Glomerular endothelial cell (primary cell): ENCODE measurements at places on chromosomes 1 and 21.

DNA sequence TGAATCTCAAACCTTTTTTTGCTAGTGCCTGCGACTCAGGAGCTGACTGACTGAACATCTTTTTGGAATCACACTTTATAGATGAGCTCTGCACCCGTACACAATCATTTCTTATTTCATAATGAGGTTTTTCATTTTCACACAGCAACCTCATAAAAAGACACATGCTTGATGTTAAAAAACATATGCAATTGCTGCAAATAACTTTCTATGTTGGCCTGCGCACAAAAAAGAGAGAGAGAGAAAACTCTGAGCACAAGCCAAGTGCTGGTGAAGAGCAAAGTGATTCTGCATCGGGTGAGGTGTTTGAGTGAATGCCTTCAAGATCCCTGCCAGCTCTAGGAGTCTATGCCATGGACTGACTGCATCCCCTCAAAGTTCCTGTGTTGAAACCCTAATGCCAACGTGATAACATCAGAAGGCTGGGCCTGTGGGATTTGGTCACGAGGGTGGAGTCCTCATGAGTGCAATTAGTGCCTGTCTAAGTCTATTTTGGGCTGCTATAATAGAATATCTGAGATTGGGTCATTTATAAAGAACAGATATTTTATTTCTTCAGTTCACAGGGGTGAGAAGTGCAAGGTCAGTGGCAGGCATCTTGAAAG, 36.6 kb downstream of the C1orf87 start:
- no peak for DNase-seq

DNA sequence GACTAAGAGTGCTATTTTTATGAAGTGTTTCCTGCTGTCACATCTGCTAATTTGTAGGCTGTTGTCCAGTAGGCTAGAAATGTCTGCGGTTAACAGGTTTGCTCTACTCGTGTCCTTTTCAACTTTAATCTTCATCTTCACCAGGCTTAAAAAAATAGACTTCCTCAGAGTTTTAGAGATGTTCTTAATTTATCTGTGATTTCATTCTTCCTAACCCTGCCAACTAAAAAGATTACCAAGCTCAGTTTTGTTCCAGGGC, 66.8 kb downstream of the SASS6 start:
- DNase-seq: no peak

DNA sequence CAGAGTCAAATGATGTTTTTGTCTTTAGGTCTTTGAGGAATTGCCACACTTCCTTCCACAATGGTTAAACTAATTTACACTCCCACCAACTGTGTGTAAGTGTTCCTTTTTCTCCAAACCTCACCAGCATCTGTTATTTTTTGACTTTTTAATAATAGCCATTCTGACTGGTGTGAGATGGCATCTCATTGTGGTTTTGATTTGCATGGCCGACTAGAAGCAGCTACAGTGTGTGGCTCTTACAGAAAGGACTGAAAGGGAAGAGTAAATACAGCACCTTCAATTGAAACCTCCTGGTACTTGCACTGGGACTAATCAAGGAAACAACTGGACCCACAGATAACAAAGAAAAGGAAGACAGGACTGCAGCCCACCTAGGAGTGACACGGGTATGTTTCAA, 668.0 kb upstream of the RGS18 start:
- DNase-seq: no peak

DNA sequence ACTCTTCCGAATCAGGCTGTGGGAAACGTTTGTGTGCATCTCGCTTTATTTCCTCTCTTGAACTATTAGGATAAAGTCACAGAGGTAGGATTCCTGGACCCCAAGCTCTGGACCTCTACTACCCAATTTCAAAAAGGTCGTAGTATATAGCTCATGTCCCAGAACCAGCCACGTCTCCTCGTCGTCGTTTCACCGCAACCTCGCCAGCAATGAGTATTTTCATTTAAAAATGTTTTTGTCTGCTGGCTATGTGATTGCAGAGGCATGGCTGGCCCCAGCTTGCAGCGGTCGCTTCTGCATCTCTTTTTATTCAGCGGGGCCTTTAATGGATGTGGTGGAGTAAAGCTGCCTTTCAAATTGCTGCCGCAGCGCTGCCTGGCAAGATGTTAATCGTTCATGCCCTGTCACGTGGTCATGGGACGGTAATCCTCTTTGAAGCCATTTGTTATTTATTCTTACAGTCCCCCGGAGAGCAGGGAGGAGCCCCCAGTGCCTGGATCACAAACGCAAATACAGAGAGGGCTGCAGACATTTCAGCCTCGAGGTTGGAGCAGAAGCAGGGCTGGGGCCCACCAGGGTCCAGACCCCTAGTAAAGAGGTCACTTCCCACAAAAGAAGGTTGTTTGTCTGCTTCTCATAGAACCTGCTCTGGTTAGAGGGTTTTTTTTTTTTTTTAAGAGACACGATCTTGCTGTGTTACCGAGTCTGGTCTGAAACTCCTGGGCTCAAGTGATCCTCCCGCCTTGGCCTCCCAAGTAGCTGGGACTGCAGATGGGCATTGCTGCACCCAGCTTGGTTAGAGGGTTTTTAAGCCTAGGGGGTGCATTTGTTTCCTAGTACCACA, 11.6 kb upstream of the NPHP4 start:
- no peak for DNase-seq

DNA sequence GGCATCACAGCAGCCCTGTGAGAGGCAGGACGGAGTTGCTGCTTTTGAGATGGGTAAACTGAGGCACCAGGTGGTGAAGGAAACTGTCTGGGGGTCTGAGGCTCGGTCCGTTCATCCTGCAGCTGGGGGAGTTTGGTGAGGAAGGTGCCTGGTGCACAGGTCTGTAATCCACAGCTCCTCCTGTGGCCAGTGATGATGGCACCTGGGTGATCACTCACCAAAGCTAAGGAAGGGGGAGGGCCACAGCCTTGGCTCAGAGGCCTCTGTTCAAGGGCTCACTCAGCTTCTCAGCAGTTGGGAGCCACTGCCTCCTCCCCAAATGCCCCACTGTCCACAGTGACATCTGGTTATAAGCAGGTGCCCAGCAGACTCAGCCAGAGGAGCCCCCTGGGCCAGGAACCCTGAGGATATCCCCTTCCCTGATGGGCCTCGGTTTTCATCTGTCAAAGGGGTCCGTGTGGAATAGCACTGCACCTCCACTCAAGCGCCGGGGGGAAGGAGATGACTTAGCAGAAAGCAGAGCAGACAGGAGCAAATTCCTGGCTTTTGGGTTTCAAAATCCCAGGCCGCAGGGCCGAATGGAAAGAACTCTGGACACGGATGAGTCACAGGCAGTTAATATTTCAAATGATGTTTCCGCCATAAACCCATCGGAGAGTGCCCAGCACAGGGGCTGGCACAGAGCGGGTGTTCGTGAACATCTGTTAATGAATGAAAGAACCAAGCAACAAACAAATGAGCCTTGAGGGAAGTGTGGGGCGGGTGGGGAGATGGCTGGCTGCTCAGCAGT, 82.8 kb downstream of the DMRTB1 start:
- DNase-seq: no peak

GRCh38 chr1:174818014-174818616, 181.6 kb upstream of the CACYBP start:
- DNase-seq: no peak

GRCh38 chr1:43329995-43330751, 7.4 kb upstream of the MPL start:
- DNase-seq: no peak

DNA sequence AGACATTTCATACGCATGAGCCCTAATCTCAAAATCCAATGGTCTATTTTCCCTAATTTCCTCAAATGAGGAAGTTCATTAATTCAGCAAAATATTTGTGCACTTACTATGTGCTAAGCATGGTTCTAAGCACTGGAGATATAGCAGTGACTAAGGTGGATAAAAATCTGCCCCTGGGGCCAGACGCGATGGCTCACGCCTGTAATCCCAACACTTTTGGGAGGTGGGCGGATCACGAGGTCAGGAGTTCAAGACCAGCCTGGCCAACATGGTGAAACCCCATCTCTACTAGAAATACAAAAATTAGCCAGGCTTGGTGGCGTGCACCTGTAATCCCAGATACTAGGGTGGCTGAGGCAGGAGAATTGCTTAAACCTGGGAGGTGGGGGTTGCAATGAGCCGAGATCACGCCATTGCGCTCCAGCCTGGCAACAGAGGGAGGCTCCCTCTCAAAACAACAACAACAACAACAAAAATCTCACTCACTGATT, 4.3 kb upstream of the MIIP start:
- DNase-seq: no peak

- no peak for DNase-seq
Observed at GRCh38 chr1:32094746-32095521, 12.9 kb upstream of the KPNA6 start.

- no peak for DNase-seq
Observed at GRCh38 chr1:148355976-148356375, 127.1 kb downstream of the PPIAL4G start.

DNA sequence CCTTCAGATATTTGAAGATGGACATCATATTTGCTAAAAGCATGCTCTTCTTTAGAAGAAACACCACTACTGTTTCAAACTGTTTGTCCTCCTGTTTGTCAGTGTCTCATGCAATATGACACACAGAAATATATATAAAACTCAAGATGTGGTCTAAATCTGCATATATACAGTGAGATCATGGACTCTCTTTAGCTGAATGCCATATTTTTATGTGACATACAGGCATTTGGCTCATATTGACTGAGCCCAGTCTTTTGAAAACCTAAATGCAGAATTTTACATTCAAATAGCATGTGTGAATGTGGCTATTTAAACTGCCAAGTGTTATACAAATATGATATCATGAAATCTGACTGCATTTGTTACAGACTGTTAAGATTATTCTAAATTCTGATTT, 18.4 kb downstream of the GDAP2 start:
- DNase-seq: no peak

DNA sequence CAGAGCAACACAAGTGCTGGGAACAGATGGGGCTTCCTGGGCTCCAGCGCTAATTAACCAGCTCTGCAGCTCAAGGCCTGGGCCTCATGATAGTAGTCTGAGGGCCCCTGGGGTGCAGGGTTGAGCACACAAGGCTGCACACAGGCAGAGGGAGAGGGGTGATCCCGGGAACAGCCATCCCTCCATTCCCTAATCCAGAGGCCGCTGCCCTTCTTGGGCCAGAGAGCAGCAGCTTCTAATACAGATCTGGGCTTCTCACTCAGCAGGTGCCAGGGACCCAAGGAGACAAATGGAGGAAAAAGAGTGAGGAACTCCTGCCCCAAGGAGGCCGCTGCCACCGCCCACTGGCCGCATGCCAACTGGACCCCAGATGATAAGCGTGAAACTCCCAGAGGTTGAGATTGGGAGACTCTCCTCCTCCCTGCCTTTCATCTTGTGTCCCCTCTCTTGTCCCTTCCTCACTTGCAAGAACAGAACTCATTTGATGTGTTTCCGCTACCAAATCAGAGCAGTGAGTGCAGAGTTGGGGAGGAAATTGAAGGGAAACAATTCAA, 58.0 kb upstream of the IFNAR2 start:
- no peak for DNase-seq

DNA sequence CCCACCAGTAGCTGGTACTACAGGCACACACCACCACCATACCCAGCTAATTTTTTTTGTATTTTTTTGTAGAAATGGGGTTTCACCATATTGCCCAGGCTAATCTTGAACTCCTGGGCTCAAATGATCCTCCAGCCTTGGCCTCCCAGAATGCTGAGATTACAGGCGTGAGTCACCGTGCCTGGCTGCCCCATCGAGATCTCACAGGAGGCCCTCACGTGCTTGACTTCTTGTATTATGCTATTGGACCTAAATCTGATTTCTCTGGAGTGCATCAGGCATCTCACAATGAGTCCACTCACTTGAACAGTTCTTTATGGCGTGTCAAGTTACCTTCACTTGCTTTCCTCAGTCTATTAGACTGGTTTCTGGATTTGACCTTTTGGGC, 9.3 kb upstream of the RSRP1 start:
- DNase-seq: no peak

DNA sequence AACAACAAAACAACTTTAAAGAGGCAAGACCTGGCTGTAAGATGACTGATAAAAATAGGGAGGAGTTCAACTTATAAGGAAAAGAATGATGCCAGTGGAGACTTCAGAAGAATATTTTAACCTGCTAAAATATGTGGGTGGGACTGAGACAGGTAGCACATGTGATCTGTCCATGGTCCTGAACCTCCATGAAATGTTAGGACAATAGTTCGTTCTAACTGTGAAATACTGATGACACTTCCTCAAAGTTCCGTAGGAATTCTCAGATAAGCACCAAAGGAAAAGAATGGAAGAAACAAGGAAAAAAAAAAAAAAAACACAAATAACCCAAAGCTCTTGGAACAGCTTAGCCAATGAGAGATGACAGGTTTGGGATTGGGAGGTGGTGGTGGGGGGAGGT, 44.7 kb downstream of the CDC42BPA start:
- no peak for DNase-seq

GRCh38 chr21:30408782-30409494, 13.1 kb downstream of the KRTAP13-1 start:
- no peak for DNase-seq

DNA sequence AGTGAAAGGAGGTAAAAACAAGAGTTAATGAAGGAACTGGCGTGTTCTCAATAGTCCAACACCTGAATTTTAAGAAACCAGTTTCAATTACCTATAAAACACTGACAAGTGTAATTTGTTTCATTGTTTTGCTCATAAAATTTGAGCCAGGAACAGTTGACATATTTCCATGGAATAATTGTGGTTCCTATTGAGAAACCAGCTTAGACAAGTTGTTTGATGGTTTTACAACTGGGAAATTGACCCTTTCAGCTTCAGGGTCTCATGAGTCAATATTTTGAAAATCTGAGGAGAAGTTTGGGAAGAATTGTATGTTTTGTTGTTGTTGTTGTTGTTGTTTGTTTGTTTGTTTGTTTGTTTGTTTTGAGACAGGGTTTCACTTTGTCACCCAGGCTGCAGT, 69.1 kb upstream of the GADD45A start:
- no peak for DNase-seq

GRCh38 chr1:157137408-157138219, 581 bp downstream of the ETV3 start:
- DNase-seq: no peak

- no peak for DNase-seq
Observed at GRCh38 chr1:208347191-208347590, 103.0 kb upstream of the PLXNA2 start.

- DNase-seq: no peak
Observed at GRCh38 chr1:186819563-186819962, 9.2 kb upstream of the PLA2G4A start.

GRCh38 chr1:234709473-234710228, 99.7 kb upstream of the IRF2BP2 start:
- DNase-seq: no peak

GRCh38 chr1:170735366-170736263, 71.7 kb downstream of the PRRX1 start:
- DNase-seq: no peak
